ENCODE measurements at places on chromosomes 11 and 22. TPM values are rescaled to one million over a fixed set of nuclear protein-coding genes. Genes with fewer than 3 reads are reported as not detected.

DNA sequence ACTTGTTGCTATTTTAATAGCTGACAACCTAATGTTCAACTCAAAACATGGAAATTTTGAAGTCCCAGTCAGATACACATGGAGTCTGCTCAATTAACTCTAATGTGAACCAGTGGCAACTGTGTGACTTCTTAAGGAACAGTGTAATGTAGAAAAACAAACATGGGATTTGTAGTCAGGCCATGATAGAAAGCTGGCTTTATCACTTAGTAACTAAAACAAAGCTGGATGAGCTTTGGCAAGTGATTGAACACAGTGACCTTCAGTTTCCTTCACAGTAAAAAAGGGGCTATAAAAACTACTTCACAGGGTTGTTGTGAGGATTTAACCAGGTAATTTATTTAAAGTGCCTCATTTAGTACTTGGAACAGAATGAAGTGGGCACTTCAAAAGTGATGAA is 62.6 kb downstream of the PRCP start:
- no peak for DNase-seq

DNA sequence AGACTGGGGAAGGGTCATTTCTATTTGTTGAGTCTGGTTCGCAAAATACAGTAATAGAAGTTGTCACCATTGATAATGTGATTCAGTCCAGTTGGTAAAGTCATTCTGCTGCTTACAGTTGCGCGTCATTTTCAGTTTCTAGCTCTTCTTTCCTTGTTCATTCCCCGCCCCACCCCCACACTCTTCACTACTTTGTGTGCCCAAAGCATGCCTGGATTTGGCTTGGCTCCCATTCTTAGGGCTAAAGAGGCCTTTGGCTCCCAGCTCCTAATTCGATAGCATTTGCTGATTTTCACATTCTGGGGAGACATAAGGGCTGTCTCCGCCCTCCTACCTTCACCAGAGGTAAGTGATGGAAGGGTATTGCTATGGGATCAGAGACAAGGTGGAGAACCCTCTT is 43.0 kb downstream of the CECR2 start:
- no peak for DNase-seq

The TP53AIP1 gene
- total RNA-seq = 2.1 TPM

The PRDM10 gene
- 17.9 TPM for total RNA-seq

DNA sequence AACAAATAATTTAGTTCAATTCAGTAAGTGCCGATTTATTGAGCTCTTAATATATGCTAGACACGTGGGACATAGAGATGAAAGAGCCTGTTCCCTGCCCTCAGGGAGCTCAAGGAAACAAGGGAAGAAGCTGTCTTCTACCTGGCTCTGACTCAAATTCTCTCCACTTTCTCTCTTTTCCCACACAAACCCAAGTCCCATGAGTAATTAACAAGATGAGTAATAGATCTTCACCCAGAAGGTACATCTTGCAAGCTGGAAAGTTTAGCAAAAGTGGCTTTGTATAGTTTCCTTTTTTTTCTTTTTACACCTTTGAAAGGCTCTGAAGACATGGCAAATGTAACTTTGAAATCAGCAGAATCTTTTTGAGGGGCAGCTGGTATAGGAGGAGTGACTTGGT is 48.2 kb upstream of the CHST1 start:
- no peak for DNase-seq

The TMEM258 gene
- total RNA-seq = 138 TPM

The TNNI2 gene
- total RNA-seq = not detected

DNA sequence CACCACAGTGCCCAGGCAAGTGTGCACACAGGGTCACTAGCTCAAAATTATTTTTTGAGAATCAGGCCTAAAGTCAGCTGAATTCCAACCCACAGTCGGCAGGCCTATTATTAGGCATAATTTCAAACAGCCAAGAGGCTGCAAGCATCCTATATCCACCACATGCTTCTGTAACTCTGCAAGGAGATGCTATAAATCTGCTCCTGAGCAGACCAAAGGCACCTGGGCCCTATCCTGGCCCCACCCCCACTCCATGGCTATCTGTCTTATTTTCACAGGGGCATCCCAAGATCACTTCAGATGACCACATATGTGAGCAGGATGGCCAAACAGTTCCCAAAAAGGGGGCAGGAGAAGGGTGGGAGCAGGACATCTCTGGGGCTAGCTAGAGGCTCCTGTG is 44.6 kb downstream of the TCF20 start:
- DNase-seq = no peak

The AIFM3 gene
- total RNA-seq = not detected
